CD8-positive, alpha-beta memory T cell (primary cell): ENCODE measurements at places on chromosomes 11 and 22.
A peak's percentile ranks its signal among the peaks of the same experiment; 100 is the strongest.

GRCh38 chr11:2929950-2930703, 907 bp upstream of the PHLDA2 start:
- no peak for DNase-seq

- DNase-seq = no peak
Measured at GRCh38 chr11:101840704-101841103, 74.1 kb upstream of the CEP126 start.

GRCh38 chr22:42763965-42764480, 43.4 kb upstream of the A4GALT start:
- no peak for DNase-seq

DNA sequence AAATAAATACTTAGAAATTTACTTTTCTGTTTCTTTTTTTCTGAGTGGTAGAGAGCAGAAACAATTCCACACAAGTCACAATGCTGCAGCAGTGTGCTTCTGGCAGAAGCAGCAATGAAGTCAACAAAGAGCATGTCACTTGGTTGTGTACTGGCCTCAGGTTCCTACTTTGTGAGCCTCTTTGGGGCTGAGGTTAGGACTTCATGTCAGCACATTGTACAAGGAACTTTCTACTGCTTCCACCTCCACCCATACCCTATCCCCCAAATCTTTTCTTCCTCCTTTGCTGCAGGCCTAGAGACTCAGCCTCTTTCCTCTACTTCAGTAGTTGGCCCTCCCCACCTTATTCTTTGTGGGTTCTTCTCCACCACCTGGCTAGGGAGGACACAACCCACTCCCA, 252.7 kb upstream of the PITPNB start:
- no peak for DNase-seq

DNA sequence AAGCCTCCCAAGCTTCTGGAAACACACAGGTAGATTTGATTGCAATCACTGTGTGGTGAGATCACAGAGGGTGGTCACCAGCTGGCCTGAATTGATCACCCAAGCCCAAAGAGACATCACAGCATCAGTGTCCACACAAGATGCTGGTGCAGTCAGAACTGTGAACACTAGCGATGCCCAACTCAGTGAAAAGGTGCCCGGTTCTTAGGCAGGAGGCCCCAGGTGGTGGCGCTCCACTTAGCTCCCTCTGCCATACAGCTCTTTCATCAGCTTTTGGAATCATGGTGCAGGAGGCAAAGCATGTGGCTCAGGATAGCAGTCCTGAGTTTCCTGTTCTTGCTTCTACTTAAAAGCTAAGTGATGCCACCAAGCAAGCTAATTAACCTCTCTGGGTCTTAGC, 11.1 kb downstream of the DGCR2 start:
- no peak for DNase-seq

GRCh38 chr11:63916837-63917691, at the start of gene RCOR2:
Gene RCOR2, minus strand, starts transcription at chr11:63917164. Its CDS starts 708 bp downstream, at chr11:63916456.
- peak; percentile 45 for DNase-seq

DNA sequence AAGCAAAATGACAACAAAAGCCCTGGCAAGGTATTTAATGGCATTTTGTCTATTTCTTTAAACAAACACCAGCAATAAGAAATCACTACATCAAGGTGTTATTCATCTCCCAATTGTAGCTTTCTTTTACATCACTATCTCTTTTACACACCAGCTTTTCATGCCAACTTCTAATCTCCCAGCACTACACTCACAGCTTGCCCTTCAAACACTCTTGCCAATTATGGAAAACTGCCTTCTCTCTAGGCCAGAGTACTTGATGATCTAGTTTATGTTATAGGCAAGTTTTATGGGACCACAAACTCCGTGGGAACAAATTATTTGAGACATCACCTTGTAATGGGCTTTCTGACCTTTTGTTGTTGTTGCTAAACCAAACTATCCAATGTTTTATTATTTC, 61.3 kb downstream of the SVIP start:
- no peak for DNase-seq

DNA sequence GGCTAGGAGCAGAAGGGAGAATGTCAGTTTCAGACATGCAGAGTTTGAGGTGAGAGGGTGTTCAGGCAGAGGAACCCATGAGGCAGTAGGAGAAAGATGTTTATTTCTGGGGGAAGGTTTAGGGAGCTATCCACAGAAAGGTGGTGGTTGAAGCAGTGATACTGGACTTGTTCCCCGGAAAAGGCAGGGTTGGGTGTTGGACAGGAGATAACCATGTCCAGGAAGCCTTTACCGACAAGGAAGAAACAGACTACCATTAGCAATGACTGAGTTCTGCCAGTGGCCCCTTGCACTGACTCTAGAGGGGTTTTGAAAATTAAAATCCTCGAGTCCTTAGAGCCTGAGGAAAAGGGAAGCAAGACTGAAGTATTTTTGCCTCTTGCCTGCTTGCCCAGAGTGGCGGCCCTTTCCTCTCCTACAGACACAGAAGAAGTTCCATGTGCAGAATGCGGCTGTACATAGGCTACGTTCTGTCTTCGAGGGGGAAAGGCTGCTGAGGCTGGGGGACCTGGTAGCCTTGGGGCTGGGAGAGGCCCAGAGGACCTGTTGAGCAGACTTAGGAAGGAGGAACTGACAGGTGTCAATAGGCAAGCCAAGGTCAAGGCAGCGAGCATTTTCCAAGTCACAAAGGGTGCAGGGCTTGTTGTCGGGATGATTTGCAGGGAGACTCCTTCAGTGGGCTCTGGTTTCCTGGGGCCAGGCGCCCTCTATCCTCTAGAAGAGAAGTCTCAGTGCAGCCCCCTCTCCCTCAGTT, 146.7 kb downstream of the LDLRAD3 start:
- no peak for DNase-seq

GRCh38 chr22:35451592-35451991, 51.7 kb downstream of the MCM5 start:
- DNase-seq = no peak

DNA sequence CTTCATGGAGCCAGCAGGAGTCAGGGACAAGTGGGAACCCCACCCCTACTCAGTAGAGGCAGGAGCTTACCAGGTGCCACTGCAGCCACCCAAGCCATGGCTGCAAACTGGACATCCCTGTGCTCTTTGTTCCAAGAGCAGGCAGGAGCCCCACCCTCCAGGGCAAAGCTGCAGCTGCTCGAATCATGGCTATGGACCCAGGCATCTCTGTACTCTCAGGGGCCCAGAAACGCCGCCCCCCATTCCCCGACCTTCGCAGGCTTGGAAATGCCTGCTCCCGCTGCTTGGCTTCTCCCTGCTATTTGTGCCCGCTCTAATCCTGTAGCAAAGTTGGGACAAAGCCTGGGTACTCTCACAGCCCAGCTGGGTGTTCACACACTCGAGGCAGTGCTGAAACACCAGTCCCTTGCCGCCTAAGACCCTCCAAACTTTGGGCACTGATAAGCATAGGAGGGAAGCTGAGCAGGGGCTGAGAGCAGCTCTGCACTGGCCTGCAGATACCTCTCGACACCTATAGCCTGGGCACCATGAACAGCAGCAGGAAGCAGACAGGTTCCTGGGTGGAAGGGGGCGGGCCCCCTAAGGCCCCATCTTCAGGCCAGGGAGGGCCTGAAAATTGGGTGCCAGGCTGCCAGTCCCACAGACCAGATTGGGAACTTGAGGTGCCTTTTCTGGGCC, 402.4 kb downstream of the LRRC4C start:
- no peak for DNase-seq

DNA sequence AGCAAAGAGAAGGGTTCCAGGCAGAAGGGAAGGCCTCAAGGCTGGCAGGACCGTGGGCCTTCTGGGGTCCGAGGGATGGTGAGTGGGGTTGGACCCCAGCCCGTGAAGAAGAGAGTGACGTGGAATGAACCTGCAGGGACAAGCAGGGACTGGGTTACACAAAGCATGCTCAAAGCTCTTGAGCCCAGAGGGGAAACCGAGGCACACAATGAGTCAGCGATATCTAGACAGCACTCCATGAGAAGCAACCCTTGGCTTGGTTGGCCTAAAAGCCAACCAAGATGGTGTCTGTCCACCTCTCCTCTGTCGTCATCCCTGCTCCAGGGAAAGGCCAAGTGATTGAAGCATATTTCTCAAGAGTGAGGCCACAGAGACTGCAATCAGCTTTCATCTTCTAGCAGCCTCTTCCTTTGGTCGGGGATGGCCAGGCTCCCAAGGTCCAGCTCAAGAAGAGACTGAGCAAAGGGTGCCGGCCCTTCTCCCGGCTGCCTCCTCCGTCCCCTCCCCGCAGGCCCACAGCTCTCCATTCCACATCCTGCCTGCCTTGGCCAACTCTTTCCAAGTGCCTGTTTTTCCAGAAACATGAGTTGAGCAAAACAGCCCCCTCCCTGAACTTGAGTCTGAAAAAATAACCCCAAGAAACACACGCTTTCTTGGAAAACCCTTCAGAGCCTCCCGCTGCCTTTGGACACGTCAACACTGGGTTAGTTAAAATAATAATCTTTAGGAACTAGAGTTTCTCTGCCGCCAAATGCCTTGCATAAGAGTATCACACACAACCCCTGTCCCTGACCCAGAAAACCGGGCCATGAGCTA, 556.6 kb downstream of the MIAT start:
- DNase-seq = no peak

DNA sequence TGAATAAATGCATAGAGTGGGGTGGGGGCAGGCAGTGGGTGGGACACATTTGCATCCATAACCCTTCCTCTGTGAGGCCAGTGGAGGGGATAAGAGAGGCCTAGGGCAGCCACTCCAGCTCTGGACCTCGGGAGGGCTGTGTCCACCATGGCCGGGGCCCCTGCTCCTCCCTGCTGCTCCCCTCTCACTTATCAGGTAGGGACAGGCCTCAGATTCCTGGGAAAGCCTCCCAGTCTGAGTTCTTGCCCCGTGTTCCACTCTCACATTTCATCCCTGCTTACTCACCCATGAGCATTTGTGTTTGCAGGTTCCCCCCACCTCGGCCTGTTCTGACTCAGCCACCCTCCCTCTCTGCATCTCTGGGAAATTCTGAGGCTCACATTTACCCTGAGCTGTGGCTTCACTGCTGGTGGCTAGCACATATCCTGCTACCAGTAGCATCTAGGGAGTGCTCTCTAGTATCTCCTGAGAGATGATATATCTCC, 128.7 kb upstream of the TOP3B start:
- DNase-seq = no peak

- DNase-seq = no peak
Measured at GRCh38 chr11:119734788-119735187, 5.8 kb upstream of the NECTIN1 start.

- DNase-seq = no peak
Measured at GRCh38 chr22:49039625-49040024, 788.0 kb downstream of the BRD1 start.

GRCh38 chr11:66150725-66151124, 80.7 kb downstream of the PACS1 start:
- no peak for DNase-seq

DNA sequence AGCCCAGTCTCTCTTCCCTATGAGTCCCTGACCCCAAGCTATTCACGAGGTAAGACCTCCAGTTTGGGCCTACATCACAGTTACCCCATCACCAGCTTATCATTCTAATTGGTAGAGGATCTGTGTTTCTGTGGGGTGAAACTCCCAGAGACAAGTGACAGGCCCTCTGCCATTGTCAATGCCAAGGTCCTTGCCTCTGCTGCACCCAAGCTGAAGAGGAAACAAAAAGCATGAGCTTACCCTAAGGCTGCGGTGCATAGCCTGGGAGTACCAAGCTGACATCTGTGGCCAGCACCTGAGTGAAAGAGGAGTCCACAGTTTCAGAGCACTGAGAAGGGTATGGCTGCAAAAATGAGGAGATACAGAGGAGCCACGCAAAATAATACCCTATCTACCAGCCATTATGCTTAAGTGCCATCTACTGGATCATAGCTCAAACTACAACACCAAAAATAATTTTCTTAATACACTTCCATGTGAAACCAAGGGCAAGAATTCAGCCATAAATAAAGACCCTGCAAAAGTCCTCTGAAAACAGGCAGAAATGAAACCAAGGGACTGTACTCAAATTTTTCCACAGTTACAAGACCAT, 62.3 kb upstream of the ANO5 start:
- no peak for DNase-seq

DNA sequence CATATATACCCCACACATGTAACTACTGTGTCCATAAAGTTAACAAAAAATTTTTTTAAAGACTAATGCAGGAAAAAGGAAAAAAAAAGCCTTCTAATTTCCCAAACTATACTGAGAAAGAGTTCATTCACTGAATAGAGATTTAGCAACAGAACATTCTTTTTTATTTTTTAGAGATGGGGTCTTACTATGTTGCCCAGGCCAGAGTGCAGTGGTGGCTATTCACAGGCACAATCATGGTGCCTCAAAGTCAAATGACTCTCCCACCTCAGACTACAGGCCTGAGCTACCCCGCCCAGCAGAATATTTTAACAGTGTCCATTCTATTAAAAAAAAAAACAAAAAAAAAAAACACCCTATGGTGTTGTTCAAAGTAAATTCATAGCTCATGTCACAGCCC, 25.7 kb downstream of the DGCR2 start:
- no peak for DNase-seq

DNA sequence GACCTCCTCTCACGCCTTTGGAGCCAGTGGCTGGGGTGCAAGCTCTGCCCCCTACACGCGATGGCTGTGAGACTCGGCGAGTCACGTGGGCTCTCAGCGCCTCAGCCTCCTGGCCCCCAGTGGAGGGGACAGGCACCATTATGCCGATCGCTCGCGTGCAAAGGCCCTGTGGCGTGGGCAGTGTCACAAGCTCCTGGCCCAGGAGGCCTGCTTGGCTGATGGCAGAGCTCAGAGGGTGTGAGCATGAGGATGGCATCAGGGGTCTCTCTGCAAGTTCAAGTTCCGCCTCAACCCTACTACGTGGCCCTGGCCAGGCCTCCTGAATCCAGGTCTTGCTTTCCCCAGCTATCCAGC, 90.8 kb upstream of the KCNQ1OT1 start:
- no peak for DNase-seq

- DNase-seq = no peak
Measured at GRCh38 chr11:20022363-20023081, 137.8 kb downstream of the DBX1 start.

GRCh38 chr11:102883141-102883540, 8.4 kb upstream of the MMP12 start:
- DNase-seq = no peak

GRCh38 chr11:46279126-46280099, 2.0 kb downstream of the CREB3L1 start:
- DNase-seq = no peak

GRCh38 chr11:128726458-128727139, 32.7 kb downstream of the FLI1 start:
- DNase-seq = peak; percentile 49

DNA sequence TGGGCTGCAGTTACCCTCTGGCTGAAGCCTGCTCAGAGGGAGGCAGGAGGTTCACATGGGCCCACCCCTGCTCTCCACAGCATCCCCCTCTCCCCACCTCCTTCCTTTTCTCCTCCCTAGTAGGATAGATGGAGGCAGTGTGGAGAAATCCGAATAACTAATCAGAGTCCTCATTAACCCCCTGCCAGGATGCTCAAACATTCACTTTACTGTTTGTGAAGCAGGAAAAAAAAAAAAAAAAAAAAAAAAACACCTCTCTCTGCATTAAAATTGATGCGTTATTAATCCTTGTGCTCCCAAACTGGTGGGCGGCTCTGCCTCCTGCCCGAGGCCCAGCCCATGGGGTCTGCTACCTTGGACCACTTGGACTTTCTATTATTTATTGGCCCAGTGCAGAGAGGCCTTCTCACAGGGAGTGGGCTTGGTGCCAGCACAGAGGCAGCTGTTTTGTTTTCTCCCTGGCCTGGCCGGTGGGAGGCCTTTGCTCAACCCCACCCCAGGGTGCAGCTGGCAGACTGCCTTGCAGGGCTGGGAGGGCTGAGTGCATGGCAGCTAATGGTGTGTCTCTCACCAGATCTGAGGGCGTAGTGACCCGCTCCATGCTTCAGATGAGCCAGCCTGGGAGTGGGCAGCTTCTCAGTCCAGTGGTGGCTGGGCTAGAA, 150.7 kb downstream of the PKNOX2 start:
- DNase-seq = no peak
